ENCODE measurements at places on chromosomes 11 and 22.

DNA sequence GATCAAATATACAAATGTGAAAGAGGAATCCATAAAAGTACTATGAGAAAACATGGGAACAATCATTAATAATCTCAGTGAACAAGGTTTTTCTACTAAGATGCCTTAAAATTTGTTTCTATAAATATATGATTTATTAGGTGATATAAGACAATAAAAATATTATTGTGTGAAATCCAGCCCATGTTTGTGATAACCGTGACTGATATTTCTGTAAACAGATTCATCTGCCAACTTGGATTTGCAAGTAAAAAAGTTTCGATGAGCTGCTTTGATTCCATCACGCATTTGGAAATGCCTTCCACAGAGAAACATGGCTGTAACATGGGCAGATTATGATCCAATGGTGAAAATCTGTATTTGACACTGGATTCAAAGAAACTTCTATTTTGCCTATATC, 157.8 kb downstream of the NXPE2 start:
- DNase-seq: no peak

DNA sequence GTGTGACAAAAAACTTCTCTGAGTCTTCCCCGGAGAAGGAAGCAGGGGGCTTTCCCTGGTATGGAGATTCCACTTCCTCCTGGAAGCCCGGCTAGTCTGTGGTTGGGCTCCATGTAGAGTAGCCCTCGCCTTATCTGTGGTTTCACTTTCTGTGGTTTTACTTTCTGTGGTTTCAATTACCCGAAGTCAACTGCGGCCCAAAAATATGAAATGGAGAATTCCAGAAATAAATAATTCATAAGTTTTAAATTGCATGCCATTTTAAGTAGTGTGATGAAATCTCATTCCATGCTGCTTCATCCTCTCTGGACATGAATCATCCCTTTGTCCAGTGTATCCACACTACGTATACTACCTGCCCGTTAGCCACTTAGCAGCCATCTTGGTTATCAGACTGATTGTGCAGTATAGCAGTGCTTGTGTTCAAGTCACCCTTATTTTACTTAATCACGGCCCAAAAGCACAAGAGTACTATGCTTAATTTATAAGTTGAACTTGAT, 275.0 kb upstream of the SESN3 start:
- DNase-seq: no peak

DNA sequence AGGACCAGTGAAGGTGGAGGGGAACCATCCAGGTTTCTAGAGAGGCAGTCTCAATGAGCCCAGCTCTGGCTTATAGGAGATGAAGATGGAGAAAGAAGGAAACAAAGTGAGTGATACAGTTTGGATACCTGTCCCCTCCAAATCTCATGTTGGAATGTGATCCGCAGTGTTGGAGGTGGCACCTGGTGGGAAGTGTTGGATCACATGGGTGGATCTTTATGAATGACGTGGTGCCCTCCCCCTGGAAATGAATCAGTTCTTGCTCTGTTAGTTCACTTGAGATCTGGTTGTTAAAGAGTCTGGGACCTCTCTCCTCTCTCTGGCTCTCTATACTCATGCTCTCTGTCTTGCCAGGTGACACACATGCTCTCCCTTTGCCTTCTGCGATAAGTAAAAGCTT, 393.1 kb upstream of the NARS2 start:
- no peak for DNase-seq

DNA sequence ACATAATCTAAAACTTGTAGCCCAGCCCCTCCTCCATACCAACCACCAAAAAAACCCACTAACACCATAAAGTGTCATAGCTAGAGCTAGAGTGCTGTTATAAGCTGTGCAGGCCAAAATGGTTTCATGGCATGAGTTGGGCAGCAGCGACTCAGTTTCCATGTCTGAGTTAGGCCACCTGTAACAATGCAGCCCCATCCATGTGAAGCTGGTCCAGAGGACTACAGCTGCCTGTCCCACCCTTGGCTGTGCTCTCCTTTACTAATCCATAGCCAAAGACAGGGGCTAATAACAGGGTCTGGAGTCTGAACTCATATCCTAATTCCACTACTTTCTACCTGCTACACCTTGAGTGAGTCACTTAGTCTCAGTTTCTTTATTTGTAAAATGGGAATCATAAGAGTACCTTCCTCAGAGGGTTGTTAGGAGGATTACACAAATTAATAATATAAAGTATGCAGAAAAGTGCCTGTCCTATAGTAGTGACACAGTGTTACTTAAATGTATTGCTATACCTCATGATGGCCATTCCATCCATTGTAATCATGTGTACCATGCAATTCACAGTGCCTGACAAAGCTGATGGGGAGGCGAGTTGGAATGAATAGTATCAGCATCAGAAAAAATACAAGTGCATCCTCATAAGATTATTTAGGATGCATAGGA, 20.6 kb downstream of the KCNQ1OT1 start:
- no peak for DNase-seq

- no peak for DNase-seq
Measured at GRCh38 chr11:46698597-46698996, 1.8 kb downstream of the ARHGAP1 start.

DNA sequence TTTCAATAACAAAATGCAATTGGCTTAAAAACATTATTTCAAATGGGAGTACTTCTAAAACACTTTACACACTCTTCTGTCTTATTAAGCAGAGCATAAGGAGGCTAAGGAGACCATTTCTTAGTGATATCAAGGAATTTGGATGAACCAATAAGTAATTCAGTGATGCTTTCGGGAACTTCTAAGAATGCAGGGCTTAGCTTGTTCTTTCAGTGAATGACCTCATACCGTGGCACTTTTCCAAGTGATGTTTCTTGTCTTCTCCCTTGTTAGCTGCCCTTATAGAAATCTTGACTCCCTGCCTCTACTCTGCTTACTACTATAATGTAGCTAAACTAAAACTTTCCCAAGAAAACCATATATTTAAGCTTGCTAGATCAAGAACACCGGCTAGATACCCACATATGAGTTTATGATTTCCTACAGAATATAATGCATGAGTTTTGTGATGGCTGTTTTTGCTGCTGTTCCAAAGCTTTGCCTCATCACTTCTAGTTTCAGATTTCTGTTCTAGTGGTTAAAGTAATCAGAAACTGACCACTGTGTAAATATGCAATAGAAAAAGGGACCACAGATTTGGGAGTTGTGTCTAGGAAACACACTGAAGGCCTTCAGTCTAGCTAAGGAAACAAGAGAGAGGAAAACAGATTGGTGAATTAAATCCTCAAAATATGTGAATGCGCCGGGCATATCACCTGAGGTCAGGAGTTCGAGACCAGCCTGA, 37.5 kb upstream of the STK33 start:
- no peak for DNase-seq

- no peak for DNase-seq
Measured at GRCh38 chr22:32328306-32329201, 29.1 kb upstream of the RFPL3 start.

GRCh38 chr11:122242731-122243130, 126.7 kb upstream of the BLID start:
- no peak for DNase-seq

- no peak for DNase-seq
Measured at GRCh38 chr11:32088117-32088941, 2.5 kb upstream of the RCN1 start.

GRCh38 chr11:2869561-2870427, 15.8 kb downstream of the CDKN1C start:
- DNase-seq: no peak

DNA sequence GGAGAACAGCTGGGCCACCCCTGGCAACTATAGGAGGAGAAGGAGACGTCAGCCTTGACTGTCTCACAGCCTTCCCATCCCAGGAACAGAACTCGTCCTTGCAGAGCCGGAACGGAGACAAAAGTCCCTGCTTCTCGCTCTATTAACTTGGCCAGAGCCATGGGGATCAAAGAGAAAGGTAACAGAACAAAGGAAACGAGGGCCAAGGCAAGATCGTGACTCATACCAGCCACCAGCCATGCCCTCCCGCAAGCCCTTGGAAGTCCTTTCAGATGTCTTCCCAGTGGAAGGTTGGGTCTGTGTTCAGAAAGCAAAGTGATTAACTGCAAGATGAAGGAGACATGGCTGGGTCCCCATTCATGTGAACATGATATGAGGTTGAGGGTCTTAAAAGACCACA, 64.7 kb downstream of the PDE2A start:
- DNase-seq: no peak

DNA sequence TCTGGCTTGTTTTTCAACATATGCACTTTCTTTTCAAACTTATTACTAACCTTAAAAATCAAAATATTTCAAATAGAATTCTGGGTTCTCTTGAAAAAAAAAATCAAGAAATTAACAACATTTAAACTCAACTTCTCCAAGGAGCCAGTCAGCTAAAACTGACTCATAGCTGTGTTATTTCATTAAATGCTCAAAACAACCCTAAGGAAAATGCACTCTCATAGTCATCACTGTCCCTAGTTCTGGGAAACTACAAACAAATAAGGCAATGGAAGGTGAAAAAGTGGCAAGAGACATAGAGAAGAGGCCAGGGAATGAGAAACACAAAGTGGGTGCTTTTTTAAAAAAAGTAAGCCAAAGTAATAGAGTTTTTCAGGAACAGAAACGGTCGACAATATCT, 4.1 kb upstream of the ARHGAP20 start:
- no peak for DNase-seq

DNA sequence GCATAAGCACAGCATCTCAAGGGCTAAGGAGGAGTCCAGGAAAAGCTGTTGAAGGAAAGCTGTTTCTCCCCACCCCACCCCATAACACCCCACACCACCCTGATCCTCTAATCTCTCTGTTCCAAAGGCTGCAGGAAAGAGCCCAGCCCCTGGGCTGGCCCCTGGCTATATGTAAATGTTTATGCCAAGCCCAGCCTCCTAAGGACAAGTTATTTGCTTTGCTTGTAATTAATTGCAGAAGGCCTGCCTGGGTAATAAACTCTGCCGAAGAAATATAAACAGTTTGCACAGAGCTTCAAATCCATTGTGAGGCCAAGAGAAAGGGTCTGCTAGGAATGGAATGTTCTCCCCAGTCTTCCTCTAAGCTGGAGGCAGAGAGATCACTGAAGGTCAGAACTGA, 21.2 kb downstream of the ARRB1 start:
- no peak for DNase-seq

- no peak for DNase-seq
Measured at GRCh38 chr22:20749453-20749852, 24.5 kb upstream of the SERPIND1 start.

DNA sequence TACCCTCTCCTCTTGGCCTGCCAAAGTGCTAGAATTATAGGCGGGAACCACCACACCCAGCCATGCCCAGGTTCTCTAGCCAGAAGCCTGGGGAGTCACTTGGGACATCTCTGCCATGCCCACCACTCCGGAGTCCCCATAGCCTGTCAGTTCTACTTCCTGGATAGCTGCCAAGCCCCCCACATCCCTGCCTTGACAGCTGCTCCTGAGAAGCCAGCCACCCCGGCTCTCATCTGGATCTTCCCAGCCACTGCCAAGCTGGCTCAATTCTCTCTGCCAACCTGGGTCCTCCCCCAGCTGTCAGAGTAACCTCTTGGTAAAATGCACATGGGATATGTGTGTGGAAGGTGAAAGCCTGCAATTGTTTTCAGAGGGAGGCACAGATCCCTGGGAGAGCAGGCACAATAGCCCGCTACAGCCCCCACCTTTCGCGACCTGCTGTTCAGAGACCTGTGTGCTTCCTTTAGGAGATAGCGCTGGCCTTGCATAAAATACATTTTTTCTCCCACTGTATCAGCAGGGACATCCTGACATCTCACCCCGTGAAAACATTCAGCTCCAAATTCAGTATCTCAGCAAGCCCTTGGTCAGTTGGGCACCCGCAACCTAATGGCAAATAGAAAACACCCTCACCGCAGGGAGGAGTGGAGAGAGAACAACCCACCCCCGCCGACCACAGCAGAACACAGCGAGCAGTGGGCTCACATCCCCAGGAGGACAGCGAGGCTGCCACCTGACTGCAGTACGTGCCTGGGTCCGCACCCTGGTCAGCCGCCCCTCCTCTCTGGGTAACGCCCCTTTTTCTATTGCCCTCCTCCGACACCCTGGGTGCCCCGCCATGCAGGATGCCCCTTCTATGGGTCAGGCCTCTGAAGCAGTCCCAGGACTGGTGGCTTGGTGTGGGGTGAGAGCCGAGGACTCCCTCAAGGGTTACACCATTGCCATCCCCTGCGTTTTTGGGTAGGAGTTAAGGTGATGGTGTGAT, 1342.2 kb downstream of the BRD1 start:
- DNase-seq: no peak

DNA sequence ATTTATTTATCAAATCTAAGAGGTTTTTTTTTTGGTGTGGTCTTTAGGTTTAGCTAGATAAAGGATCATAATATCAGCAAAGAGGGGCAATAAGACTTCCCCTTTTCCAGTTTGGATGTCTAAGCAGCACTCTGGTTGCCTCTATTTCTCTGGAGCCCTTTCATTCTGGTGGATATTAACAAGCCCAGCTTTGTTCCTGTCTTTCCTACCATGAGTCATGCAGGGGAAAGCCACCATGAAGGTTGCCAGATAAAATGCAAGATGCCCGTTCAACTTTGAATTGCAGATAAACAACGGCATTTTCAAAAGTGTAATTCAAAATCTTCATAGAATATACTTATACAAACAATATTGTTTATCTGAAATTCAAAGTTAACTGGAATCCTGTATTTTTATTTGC, 143.6 kb downstream of the ADAMTS15 start:
- DNase-seq: no peak

DNA sequence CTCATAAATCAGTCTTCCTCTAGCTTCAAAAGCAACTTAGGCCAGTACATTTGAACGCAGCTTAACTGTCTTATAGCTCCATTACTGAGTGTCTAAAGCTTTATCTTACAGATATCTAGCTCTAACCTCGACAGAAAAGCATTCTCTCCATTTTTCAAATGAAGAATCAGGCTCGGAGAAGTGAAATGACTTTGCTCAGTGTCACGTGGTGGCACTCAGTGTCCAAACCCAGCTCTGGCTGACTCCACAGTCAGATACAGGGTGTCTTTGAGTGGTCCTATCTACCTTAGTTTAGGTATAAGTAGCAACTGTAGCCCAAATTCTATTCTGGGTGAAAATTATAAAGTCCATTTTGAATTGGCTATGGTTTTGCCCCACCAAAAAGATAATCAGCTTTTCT, 38.7 kb upstream of the CHST1 start:
- DNase-seq: no peak
